ENCODE measurements at places on chromosomes 3 and 15.

DNA sequence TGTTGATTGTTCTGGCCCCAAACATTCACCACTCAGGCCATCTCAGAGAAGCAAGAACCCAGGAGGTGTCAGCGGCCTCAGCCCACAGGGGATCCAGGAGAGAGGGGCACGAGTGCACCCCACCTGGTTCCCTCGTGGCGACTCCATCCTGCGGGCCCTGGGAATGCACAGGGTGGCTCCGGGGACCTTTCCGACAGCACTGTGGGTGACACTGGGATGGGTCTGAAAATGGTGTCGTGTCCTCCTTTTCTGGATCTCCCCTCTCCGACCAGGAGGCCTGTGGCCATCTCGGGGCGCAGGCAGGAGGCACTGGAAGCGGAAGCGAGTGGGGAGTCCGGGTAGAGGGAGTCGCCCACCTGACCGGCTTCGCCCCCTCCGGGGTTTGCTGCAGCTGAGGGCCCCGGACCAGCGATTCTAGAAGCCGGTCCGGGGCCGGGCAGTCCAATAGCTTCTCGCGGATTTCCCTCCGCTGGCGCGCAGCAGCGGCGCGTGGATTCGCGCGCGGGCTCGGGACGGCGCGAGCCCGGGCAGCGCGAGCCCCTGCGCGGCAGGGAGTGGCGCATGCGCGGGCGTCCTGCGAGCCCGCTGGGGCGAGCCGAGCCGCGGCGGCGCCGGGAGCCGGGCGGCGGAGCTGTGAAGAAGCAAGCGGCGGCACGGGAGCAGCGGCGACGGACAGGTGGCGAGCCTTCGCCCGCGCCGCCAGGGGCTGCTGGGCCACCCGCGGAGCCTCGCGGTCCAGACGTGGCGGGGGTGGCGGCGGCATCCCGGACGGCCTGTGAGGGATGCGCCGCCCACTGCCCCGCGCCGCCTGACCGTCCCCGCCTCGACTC lies at the start of gene DOCK3:
DOCK3 (plus strand) TSS at position 579 of the 830 bp plus-strand sequence. CDS start 337 bp downstream, outside the sequence.
- DNase-seq: peak; percentile 39

- no peak for DNase-seq
Measured at GRCh38 chr3:122033023-122033422, 11.0 kb upstream of the ILDR1 start.

DNA sequence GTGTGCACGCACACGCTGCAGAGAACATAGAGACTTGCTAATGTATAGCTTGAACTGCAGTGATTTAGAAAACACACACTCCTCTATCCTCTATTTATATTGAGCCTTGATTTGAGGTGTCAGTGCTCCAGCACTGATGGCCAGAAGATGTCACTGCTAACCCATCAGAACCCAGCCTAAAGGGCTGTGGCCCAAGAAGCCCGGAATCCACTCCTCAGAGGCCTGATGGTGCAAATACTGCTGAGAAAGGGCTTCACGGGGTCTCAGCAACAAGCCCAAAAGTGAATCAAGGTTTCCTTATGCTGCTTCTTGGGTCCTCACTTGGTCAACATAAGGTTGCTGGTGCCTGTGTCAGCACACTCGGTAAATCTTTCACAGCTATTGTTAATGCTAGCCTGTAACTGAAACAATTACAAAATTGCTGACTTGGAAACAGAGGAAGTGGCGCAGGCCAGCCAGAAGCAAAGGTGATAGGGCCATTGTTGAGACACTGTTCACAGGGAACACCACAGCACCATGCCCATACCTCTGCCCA lies 60.3 kb downstream of the HEG1 start:
- DNase-seq: peak; percentile 47

GRCh38 chr3:54931182-54931581 lies 3.3 kb upstream of the LRTM1 start:
- DNase-seq: no peak

DNA sequence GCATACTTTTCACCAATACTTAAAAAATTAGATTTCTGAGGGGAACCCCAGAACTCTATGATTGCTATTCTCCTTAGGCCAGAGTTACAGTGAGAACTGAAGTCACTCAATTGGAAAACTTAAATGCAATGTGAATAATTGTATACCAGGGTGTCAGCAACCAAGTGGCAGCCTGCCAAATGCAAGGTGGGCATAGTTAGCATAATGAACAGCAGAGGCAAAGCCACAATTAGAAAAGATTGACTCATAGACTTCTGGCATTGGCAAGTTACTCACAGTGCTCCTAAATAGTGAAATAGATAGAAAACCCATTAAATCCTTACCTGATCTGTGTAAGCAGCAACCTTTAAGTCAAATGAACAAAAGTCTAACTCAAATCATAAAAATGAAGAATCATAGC lies 94.9 kb downstream of the BCHE start:
- no peak for DNase-seq

DNA sequence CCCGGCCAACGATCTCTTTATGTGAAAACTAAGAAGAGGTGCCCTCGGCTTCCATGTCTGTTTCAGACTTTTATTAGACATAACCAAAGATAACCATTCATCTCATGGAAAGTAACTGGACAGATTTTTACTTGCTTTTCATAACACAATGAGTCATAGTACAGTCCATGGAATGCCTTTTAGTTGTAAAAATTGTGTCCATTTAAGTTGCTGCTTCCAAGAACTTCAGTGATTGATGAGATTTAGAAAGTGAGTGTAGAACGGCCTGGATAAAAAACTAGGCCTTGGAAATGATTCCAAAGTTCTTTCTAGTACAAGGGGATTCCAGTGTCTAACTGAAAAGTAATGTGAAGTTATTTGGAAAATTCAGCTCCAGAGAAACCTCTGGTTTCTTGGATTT lies 10.8 kb downstream of the EIF2AK4 start:
- peak; percentile 96 for DNase-seq

DNA sequence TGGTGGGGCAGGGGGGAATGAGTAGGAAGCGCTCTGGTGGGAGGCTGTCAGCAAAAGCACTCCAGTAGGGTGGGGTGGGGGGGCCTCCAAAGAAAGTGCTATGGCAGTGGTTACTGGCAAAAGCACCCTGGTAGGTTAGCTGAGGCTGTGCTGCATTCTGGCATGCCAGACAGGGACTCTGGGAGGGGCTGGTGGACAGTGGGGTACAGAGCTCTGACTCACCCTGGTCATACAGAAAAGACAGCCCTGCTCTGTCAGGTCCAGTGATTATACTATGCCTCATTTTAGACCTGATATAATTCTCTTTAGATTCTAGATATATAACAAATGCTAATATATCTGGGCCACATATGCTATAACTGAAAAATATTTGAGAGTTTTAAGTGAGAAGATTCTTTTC lies 82.8 kb upstream of the CPNE4 start:
- DNase-seq: no peak

DNA sequence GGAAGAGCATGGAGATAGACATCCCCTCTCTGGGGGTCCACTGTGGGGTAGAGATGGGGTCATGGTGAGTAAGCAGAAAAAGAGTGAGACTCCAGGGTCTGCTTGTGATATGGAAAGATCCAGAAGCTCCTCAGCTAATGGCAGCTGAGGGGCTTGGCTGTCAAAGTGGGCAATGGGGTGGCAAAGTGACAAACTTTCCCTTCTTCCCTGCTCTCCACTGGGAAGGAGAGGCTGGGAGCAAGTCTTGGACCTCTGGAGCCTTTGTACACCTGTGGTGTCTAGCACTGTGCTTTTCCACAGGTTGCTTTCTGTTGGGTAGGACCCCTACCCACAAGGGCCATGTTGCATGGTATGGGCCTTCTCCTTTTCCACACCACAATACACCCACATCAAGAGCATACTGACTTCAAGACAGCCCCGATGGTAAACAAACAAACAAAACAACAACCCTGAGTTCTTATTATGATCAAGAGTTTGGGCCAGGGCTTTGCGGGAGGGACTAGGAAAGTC lies 3.5 kb downstream of the ITGA11 start:
- no peak for DNase-seq

DNA sequence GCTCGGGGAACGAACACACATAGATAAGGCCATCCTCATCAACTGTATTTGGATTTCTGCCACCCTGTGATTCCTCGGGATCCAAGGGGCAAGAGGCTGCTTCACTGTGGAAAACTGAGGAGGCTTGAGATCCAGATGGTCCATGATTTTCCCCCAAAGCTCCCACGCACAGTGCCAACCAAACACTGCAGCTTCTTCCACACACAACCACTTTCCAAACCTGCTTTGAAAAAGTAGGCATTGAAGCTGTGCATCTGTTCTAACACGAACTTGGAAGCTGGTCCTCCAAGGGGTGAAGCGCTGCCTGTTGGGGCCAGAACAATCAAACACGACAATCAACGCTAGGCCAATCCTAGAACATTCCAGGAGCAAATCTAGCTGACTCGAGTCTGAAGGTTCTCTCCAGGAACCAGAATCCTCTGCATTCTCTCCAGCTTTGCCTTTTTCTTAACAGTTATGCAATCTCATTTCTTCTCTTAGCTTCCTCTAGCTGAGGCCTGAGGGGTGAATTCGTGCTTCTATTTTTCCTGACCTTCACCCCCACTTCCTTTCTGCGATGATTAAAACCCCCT lies 104.4 kb downstream of the LRRK1 start:
- DNase-seq: no peak

- DNase-seq: peak; percentile 6
Measured at GRCh38 chr3:186976837-186977750, 46.8 kb downstream of the ST6GAL1 start.
